ENCODE measurements at places on chromosomes 5 and 9.

DNA sequence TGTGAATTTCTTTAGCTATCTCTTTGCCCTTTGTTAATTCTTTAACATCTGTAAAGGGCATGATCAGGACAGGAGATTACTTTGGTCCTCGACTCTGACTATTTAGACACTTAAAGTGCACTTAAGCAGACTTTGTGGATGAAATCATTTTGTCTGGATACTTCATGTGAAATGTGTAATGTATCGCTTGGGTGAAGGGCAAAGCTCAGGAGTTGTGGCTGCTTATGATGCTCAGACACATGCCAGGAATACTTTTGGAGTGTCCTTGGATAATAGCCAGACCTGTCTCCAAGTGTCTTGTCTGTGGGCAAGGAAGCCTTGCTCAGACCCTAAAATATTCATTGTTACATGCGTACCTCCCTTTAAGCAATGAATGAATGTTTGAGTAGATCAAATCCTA lies 87.8 kb downstream of the RAI14 start:
- no peak for DNase-seq

DNA sequence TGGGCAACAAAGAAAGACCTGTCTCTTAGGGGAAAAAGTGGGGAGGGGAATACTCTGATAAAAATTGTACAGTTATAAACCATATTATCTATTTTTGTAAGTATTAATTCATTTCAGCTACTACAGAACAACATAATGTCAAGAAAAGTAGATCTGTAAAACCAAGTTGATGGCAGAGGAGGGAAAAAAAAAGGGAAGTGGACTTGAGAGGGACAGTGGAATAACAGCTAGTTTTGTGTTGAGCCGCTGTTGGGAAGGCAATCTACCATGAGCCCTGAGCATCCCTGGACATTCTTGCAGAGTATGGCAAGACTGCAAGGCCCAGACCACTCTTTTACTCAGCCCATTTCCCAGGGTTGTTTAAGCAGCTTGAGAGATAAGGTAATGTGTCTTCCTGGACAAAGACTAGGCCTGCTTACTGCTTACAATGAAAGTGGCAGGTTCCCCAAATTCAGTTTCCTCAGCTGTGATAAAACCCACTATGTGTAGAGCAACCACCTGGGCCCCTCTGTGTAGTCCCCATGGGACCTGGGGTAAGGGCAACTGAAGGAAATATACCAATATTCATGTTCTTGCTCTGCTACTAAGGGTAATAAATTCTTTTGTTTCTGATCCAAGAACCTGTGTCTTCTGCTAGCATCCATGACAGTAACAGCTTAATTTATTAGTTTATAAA lies 25.0 kb downstream of the CEP120 start:
- no peak for DNase-seq

GRCh38 chr9:131759017-131759647 lies 19.3 kb upstream of the RAPGEF1 start:
- no peak for DNase-seq

DNA sequence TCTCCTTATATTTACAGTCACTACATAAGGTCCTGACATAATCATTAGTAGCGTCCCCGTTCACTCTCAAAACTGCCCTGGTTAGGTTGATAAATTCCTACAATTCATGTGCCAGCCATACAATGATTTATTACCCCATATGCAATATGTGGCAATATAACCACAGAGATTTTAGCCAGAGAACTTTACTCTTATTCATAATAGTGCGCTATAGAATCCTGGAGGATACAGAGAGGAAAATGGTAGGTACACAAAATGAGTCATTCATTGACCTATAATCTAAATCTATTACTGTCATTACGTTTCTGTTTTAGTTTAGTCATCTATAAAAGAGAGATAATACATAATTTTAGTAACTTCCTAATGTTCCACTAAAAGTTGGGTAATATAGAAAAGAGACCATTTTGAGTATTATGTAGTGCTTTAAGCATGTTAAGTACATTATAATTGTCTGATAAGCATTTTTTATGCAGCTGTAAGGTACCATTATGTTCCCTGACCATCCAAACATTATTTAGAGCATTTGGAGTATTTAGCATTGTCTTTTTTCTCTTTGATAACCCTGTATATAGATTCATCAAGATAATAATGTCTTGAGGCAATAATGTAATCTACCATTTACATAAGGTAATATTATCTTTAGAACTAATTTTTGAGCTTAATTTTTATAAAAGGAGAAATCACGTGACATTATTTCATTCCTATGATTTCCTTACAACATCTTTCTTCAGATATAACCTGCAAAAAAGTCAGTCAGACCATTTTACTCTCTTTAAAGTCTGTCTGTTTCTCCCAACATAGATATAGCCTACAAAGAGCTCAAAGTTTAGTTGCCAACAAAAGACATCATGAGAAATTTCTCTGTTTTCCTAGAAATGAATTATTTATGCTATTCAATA lies 655.5 kb upstream of the ZNF608 start:
- DNase-seq, result no peak

DNA sequence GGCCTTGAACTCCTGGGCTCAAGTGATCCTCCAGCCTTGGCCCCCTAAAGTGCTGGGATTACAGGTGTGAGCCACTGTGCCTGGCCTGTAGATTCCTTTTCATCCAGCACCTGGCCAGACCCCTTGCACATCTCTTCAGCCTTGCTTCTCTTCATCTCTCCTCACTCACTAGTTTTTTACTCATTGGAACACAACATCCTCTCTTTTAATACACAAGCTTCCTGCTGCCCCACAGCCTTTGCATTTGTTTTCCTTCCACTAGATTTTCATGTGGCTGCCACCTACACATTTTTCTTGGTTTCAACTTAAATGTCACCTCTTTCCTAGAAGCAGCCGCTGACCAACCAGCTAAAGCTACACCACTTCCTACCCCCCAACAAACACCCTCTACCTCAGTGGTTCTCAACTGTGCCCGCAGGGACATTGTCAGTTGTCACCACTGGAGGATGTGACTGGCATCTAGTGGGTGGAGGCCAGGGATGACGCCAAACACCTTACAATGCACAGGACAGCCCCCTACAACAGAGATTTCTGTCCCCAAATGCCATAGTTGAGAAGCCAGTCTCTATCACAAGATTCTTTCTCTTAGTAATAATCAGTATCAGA lies 33.7 kb downstream of the HAVCR1 start:
- DNase-seq, result no peak

GRCh38 chr5:145068721-145069120 lies 766.4 kb downstream of the PRELID2 start:
- no peak for DNase-seq

GRCh38 chr5:143047091-143047490 lies 276.9 kb downstream of the ARHGAP26 start:
- DNase-seq, result no peak

Data from frontal cortex (tissue), 4 donors.